ENCODE measurements at places on chromosomes 7 and 10.

DNA sequence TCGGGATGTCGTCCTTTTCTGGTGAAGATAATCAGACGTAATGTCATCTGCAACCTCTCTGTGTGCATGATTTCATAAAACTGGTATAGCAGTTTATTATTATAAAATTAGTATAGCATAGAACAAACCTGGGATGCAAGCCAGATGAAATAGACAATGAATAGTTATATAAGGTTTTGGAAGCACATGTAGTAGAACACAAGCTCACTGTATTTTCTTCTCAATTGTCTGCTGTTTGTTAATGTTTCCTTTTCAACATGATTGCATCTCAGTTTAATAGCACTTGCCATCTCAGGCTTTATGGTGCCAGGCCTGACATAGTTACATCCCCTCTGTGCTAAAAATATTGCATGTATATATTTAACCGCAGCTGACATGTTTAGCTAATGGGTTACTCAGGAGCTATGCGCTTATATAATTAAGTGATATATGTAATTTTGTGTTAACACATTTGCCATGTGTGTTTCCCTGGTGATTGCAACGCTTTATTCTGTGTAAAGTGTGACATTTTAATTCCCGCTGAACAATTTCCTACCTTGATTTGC lies 132.7 kb downstream of the ARID5B start:
- DNase-seq, result no peak

DNA sequence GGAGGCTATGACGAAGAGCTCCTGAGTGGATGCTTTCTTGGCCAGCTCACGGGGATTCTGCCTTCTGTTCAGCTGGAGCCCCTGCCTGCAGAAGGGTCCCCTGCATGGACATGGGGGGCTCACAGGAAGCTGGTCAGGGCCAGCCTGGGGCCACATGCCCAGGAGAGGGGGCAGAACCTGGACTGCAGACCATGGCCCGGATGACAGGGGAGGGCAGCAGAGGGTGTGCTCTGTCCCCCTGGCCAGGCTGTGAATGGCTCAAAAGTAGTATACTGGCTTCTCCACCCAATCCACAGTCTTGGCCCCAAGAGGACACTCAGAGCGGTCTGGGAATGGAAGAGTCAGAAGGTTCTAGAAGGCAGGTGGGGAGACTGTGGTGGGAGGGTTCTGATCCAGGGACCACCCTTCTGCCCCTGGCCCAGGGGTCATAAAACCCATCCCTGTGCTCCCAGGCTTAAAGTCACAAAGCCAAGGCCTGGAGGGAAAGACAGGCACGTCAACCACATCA lies 40.3 kb downstream of the PPIF start:
- DNase-seq, result no peak

DNA sequence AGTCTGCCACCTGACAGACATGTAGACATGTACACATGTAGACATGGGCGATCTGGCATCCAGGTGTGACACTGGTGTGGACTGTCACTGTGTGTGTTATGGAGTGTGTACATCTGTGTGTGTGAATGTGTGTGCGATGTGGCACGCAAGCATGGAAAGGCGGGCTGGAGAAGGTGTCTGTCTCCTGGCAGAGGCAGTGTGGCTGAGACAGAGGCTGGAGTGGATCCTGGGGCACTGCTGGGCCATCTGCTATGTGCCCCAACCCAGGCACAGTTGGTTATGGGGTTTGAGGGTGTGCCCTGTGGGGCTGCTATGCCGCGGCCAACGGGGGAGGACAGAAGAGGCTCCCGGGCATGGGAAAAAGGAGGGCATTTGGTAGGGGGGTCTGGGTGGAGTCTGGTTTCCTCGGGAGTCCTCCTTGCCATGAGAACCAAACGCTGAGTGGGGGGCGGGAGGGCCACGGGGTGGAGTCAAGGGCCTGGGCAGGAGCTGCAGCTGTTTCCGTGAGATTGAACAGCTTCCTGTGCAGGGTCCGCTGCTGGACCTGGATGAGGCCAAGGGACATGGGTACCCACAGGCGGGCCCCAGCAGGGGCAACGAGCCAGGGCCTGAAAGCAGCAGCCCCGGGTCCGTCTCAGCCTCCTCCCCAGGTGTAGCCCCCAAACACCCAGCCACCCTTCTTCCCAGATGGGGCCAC lies 1.3 kb downstream of the ELN start:
- no peak for DNase-seq

DNA sequence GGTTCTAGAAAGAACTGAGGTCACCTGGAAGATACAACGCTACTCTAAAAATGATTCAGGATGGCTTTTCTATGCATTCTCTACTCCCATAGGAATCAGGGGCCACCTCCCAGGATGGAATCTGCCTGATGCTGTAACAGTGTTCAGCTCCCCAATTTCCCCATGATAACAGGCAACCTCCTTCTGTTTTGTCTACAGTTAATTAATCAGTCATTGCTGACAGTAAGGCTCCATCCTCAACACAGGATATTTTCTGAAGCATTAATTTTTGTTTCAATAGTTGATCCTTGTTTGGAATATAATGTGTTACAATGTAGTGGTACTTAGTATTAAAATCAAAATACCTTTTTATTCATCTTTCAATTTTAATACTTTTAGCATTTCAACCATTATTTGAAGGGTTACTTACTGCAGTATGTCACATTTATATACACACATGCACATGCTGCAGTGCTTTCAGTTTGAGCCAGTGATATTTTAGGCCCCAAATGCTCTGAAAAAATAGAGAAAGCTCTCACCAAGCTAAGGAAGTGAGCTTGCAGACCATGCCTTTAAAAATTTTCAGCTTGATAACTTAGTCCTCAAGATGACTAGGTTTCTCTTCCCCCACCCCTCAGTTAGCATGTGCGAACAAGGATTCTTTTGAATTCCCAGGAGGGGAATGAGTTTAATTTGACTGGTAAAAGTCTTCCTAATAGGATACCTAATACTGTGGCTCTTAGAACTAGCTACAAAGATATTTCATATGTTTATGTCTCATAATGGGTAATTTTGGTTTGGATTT lies 592 bp upstream of the PIK3CG start:
- no peak for DNase-seq

DNA sequence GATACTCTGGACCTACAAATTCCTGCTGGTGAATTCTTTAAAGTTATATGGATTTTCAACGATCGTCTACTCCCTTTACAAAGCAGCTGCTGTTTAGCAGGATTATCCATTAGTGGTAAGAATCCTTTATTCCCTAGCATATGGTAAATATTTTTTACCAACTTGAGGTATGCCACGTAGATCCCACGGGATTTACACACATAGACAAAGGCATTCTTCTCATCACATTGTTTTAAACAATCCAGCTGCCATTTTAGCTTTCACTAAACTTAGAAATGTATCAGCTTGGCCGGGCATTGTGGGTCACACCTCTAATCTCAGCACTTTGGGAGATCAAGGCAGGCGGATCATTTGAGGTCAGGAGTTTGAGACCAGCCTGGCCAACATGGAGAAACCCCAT lies 148.0 kb upstream of the SH2B2 start:
- DNase-seq, result no peak

DNA sequence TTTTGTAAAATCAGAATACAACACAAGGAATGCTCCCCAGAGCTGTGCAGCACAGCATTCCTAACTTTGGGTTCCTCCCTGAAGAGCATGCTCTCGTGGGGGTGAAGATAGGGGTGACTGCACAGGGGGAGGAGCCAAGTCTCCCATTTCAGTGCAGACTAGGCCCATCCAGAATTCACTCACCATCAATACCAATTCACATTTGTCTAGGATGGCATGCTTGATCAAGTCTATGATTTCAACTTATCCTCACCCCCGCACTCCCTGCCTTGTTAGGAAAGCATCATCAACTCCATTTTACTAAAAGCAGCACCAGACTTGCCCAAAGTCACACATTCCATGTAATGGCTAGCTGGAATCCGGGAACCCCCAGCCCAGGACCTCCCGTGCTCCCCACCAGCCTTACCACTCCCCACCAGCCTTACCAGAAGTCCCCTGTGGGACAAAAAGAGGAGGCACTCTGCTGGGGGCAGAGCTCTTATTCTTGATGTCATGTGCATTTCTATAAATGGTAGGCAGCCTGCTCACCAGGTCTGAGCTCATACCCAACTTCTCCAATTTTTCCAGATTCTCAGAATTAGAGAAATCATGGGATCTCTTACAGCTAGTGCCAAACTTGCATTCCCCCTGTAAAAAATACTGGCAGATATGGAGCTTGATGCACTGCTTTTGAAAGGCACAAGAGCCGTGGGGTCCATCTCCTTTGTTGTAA lies 6.2 kb downstream of the PARP12 start:
- DNase-seq, result no peak

GRCh38 chr10:94178475-94179253 lies 184.1 kb downstream of the NOC3L start:
- DNase-seq, result no peak

GRCh38 chr7:94883616-94884015 lies 23.8 kb upstream of the PPP1R9A start:
- no peak for DNase-seq

- DNase-seq, result no peak
Measured at GRCh38 chr7:30412782-30413504, 65.6 kb downstream of the NOD1 start.

DNA sequence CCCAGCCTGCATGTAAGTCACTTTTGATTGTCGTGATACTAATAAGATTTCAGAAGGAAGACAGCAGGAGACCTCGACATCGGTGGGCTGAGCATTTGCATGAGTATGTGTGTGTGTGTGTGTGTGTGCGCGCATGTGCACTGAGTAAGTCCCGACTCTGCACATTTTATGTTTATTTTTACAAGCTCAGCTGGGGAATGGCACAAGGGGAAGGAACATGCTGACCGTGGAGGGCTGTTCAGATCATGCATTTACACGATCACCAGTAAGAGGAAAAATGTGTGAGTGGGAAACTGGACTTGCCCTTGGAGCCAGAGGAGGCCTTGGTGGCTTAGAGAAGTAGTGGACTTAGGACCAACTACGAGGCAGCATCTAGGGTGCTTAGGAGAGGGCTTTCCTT lies 41.3 kb downstream of the IL2RA start:
- DNase-seq, result no peak

GRCh38 chr10:47397256-47397655 lies 13.2 kb upstream of the ZNF488 start:
- DNase-seq, result no peak

- DNase-seq, result peak; percentile 40
Measured at GRCh38 chr10:7409732-7410168, 1.1 kb downstream of the SFMBT2 start.

GRCh38 chr7:1854866-1855724 lies 185.0 kb downstream of the ELFN1 start:
- DNase-seq, result no peak

GRCh38 chr7:129906700-129907099 lies 46.1 kb downstream of the UBE2H start:
- no peak for DNase-seq

GRCh38 chr10:90352288-90352687 lies 505.6 kb downstream of the HTR7 start:
- no peak for DNase-seq

- no peak for DNase-seq
Measured at GRCh38 chr10:132057191-132057681, 8.5 kb upstream of the JAKMIP3 start.

GRCh38 chr10:99996671-99997648 lies 12.8 kb downstream of the DNMBP start:
- no peak for DNase-seq
